ENCODE measurements at places on chromosomes 3 and 15. TPM values are rescaled to one million over a fixed set of nuclear protein-coding genes. Genes with fewer than 3 reads are reported as not detected.

DNA sequence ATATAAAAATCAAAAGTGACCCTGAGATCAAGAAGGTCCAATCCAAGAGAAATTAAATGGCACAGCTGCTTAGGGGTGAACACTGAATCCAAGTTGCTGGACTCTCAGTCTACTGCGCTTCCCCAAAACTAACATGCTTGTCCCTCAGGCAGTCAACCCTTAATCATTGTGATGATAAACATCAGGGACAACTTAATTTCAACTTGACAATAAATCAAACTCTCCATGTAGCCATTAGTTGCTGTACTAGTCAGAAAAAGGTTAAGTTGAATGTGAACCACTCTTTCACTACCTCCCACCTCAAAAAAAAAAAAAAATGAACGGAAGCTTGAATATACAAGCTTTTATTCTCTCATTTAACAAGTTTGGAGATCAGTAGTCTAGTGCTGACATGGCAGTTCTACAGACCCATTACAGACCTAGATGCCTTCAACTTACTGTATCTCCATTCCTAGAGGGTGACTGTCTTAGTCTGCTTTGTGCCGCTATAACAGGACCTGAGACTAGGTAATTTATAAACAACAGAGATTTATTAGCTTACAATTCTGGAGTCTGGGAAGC is 185.7 kb downstream of the FHIT start:
- DNase-seq, result no peak

GRCh38 chr3:134462331-134462941 is 23.3 kb downstream of the ANAPC13 start:
- DNase-seq, result no peak

DNA sequence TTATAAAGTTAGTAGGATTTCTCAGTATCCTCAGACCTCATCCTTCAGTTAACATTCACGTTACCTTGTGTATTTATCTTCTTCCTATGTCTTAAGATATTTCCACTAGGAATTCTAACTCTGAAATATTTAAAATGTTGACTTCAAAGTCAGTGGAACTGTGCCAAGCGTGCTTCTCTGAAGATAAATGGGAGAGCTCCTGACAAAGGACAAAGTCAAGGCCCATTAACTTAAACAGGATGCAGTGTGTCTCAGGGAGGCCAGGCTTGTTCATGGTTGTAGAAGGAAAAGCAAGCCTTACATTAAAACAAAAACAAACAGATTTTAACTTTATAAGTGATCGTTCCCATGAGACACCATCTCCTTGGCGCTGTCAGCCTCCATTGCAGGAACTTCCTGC is 41.5 kb downstream of the ABHD17C start:
- DNase-seq, result peak; percentile 45

GRCh38 chr3:194189243-194189791 is 53.4 kb downstream of the HES1 start:
- DNase-seq, result peak; percentile 74

DNA sequence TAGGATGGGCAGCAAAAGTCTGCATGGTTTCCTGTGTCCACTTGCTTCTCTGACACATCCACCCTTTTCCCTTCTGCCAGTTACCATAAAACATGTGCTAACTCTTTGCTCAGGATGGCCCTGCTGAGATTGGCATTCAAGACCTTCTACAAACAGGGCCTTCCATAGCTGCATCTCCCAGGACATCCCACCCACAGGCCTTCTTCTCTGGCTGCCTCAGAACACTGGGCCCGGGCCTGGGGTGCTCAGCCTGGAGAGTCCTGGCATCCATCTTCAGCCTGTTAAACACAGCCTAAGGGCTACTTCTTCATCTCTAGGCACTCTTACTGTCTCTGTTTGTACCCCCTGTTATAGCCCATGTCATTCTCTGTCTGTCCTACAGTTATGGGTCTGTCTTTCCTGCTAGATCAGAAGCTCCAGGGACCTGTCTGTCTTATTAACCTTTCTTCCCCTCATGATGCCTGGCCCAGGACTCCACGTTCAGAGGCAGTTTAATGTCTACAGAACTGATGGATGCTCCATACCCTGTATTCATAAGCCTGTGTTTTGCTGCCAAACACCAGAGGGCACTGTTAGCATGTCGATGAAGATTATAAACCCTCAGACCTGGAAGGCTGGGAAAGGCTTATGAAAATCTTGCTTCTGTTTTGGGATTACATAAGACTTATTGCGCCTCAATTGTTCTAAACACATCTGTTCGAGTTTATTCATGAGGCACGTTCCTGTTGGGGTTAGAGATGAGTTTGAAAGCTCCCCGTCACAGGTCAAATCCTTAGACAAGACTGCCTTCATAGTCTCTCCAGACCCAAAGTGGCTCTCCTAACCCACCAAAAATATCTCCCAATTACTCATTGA is 16.5 kb downstream of the SEMA3G start:
- peak; percentile 95 for DNase-seq

DNA sequence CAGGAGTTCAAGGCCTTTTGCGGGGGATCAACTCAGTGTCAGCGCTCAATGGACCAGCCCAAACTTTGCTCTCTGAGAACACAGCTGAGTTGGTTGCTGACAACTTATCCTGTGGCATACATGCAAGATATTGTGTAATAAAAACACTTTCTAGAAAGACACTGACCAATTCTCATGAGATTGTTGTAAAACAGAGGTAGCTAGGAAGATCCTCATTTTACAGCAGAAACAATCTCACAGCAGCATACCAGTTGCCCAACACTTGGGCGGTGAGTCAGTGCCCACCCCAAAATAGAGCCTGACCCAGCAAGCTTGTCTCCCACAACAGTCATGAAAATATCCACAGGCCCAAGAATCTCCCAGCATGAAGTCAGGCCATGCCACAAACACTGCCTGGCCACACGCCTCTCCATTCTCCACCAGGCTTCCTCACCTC is 18.2 kb downstream of the KLHL6 start:
- no peak for DNase-seq

GRCh38 chr15:64877435-64877834 is 34.3 kb upstream of the ANKDD1A start:
- peak; percentile 75 for DNase-seq

- DNase-seq, result peak; percentile 36
Observed at GRCh38 chr3:177977381-177978158, 558.7 kb upstream of the KCNMB2 start.

GRCh38 chr3:124966521-124967445 is 32.2 kb upstream of the MUC13 start:
- no peak for DNase-seq

GRCh38 chr3:166064476-166064875 is 227.3 kb upstream of the BCHE start:
- no peak for DNase-seq

DNA sequence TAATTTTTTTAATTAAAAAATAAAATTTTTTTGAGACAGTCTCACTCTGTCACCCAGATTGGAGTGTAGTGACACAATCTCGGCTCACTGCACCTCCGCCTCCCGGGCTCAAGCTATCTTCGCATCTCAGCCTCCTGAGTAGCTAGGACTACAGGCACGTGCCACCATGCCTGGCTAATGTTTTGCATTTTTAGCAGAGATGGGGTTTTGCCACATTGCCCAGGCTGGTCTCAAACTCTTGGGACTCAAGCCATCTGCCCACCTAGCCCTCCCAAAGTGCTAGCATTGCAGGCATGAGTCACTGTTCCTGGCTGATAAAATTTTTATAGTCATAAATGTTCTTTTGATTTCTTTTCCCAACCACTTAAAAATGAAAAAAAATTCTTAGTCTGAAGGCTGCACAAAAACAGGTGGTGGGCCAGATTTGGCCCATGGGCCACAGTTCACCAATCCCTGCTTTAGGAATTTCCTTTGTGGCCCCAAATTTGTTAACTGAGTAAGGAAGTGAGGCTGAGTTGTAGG is 9.2 kb downstream of the UBA5 start:
- peak; percentile 28 for DNase-seq

DNA sequence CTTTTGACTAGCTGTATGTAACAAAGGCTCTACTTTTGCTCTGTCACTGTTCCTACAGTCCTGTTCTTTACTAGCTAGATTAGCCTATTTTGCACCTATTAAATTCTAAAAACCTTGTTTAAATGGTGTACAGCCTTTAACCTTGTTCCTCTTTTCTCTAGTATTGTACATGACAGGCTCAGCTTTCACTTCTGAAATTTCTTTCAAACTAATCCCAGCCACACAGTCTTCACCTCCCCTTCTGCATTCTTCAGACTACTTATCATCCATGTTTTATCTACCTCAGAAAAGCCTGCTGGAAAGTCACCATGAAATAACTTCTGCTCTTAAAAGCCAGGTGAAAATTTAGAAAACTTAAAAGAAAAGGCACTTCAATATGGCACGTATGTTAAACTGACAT is 122.4 kb downstream of the NECTIN3 start:
- DNase-seq, result no peak

DNA sequence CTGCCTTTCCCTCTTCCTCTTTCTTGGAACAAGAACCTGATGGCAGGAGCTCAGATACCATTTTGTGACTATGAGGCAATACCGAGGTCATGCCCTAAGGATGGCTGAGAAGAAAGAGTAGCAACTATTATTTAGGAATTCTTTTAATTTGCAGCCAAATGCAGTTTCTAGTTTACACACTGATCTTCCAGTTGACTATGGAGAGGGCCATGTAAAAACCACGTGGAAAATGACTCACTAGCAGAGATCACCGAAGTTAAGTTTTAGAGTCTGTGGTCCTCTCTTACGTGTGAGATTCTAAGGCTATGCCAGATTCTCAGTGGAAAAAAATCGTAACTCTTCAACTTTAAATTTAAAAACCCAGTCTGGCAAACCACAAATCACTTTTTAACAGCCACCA is 7.8 kb downstream of the BNC1 start:
- DNase-seq, result no peak

GRCh38 chr3:12871404-12871983 is 30.1 kb upstream of the RPL32 start:
- DNase-seq, result no peak

- DNase-seq, result no peak
Observed at GRCh38 chr15:98560338-98560737, 88.0 kb upstream of the IGF1R start.

GRCh38 chr3:80232760-80233159 is 465.0 kb upstream of the ROBO1 start:
- peak; percentile 40 for DNase-seq

DNA sequence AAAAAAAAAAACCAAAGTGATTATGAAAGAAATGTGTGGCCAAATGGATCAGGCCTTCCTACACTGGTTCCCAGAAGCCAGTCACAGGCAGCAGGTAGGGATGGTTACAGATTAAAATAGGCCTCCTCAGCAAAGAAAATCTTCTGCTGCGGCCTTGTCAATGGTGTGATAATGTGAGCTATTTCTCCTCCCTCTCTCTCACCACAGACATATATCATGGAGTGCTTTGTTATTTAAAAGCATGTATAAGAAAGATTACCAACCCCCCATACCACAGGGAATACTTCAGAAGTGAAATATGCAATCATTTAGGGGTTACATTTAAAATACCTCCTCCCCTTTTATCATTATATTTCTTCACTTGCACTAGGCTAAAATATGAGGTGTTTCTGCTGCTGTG is 32.2 kb upstream of the LRTM1 start:
- DNase-seq, result no peak

GRCh38 chr3:117393119-117393518 is 683.5 kb downstream of the TUSC7 start:
- DNase-seq, result no peak

- DNase-seq, result peak; percentile 93
Observed at GRCh38 chr15:35308802-35309201, 223.7 kb upstream of the NANOGP8 start.

GRCh38 chr3:69999140-70000027 is at the start of gene SAMMSON:
Gene SAMMSON (plus strand): TSS chr3:69999733.
- peak; percentile 3 for DNase-seq

DNA sequence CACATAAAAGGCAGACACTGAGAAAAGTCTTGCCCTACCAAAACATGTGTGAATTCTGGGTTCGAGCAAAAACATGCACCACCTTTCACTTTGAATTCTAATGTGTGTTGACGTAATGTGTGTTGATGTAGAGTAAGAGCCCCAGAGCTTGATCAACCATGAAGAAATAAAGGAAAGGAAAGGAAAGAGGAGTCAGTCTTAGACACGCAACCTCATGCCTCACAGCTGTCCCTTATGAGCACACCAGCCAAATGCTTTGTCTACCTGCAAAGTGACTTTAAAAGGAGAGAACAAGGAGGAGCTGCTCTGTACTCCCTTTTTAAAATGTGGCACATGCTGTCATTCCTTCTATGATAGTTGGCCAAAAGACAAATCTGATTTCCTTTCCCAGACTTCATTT is 80.8 kb downstream of the RFTN1 start:
- no peak for DNase-seq

GRCh38 chr3:105987809-105988208 is 119.0 kb upstream of the CBLB start:
- no peak for DNase-seq

DNA sequence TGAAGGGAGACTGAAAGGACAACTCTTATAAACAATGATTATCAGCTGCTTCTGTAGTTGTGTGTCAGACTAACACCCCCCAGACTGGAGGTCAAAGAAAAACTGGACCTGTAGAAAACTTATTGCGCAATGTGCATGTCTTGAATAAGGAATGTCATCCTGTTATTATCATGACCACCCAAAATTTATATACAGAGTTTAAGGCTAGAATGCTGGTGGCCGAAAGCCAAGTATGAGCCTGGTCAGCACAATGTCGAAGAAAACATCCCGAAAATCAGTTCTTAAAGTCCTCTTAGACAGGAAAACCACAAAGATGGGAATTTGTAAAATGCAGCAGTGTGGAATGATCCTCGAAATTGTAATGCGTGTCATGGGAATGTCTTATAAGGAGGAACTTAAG is 29.3 kb downstream of the RFTN1 start:
- peak; percentile 93 for DNase-seq

DNA sequence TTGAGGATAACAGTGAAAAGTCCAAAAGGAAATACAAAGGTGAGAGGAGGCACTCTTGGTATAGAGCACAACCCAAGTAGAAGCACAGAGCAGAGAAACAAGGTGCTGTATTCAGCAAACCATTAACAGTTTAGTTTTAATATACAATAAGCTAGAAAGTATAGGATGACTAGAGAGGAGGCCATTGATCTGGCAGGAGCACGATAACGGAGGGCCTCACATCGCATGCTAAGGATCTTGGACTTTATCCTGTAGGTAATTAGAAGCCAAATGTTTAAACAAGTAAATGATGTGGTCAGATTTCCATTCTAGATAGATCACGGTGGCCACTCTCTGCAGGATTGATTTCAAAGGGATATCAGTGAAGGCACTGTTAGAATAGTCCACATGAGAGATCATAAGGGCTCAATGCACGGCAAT is 935.0 kb downstream of the ROBO1 start:
- no peak for DNase-seq

- no peak for DNase-seq
Observed at GRCh38 chr3:53181024-53181371, 20.0 kb downstream of the PRKCD start.

Gene BCL2A1
- not detected for total RNA-seq

Gene GOLGA8S
- total RNA-seq, result not detected

Gene SLC2A2
- not detected for total RNA-seq

Gene IFT57
- total RNA-seq, result 25.7 TPM

Gene ITGA11
- total RNA-seq, result 12.9 TPM

Gene IFT122
- 28.4 TPM for total RNA-seq

Gene ITPKA
- total RNA-seq, result 0.56 TPM

Gene LRRIQ4
- total RNA-seq, result not detected

Gene ISLR
- total RNA-seq, result 0.17 TPM

Gene FYCO1
- 20.9 TPM for total RNA-seq

Gene CCDC54
- total RNA-seq, result not detected

Gene COL6A5
- not detected for total RNA-seq

Gene SLC27A2
- 7.1 TPM for total RNA-seq

Gene AMT
- total RNA-seq, result 0.68 TPM

Gene TRPM7
- total RNA-seq, result 37.1 TPM

Gene CCDC13
- 0.28 TPM for total RNA-seq

Gene P2RY12
- total RNA-seq, result not detected

Gene CD200
- total RNA-seq, result 3.4 TPM
